Left ventricle myocardium inferior (tissue), 1 donor: ENCODE measurements at places on chromosomes 7 and 10.

DNA sequence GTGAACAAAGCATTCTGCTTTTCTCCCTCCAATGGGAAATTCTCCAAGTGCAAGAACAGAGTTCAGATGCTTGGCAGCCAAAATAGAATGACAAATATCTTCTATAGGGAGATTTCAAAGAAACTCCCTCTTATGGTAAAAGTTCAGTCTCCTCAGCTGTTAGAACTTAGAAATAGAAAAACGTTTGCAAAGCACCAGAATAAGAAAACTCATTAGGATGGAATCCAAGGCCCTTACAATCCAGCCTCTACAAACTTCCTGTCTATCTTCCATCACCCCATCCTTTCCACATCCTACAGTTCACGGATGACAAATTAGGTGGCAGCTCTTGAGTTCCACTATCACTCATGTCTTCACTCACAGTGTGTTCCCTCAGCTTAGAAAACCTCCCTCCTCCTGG lies 25.7 kb downstream of the FAM13C start:
- no peaks in the 10 kb centered on the region for H3K27me3 ChIP-seq
- no peaks in the 10 kb centered on the region for H3K36me3 ChIP-seq
- DNase-seq: no peak
- H3K4me3 ChIP-seq: no peak overlapping the region
- H3K27ac ChIP-seq: peak overlapping the region; percentile 78
- H3K4me1 ChIP-seq: peaks cover 24% of the 10 kb centered on the region

DNA sequence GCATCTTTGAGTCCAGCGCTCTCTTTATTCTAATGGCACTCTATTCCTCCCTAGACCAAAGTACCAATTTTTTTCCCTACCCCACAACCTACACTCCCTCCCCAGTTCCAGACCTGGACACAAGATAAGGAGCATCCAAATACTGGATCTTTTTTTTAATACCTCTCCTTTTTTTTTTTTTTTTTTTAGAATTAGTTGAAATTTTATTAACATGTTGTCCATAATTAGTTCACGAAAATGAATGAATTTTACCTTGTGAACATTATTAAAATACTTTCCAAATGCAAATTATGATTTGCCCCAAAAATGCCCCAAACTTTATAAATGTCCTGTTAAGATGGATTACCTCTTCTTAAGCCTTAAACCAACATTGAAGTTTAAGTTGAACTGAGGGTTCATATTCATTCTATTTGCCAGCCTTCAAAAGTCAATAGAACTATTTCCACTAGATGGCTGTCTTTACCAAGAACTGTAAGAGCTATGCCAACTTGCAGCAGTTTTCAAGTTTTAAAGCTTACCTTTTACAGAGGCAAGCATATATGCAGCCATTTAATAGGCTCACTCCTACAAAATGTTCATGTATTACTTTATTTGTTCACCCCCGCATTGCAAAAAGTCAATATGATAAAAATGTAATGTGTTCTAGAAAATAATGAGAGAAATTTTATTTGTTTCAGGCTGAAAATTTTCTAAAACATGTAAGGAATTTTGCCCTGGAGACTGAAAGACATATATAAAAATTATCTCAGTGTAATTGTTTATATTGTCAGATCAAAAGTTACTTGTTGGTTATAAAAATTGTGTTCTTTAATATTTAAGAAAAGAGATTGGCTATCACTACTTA lies 39.7 kb upstream of the TNKS2 start:
- H3K36me3 ChIP-seq: no peaks in the 10 kb centered on the region
- H3K27ac ChIP-seq: no peak overlapping the region
- no peak overlapping the region for H3K4me3 ChIP-seq
- no peaks in the 10 kb centered on the region for H3K4me1 ChIP-seq

DNA sequence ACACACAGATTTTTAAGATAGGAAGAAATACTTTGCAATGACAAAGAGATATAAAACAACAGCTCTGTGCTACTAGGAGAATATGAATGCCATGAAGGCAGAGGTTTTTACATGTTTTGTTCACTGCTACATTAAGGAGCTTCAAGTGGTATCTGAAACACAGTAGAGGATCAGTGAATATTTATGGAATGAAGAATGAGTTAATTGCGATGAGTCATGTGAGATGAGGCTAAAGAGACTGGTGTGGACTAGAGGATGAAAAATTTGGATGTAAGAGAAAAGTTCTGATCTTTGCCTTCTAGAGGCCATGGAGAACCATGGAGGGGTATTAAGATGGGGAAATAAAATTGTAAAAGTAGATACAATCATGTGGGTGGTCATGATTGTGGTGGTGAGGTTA lies 434.2 kb downstream of the PHTF2 start:
- DNase-seq: no peak
- no peak overlapping the region for H3K27ac ChIP-seq
- no peaks in the 10 kb centered on the region for H3K4me1 ChIP-seq
- no peak overlapping the region for H3K4me3 ChIP-seq
- H3K36me3 ChIP-seq: no peaks in the 10 kb centered on the region

DNA sequence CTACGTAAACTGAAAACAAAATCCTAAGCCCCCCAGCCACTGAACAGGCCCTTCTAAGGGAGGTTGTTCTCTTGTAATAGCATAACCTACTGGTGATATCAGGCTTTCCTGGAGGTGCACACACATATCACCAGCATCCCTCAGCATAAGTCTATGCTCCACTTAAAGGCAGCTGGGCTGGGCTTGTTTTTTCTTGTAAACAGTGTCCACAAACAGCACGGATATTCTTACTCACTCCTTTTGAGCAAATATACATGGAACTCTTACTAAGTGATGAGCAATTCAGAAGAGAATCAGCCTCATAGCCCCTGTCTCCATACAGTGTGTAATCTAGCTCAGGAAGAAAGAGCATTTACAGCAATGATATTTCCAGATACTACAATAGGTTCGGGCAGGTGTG lies 2.4 kb downstream of the LRIT1 start:
- no peak for DNase-seq
- no peak overlapping the region for H3K4me3 ChIP-seq
- H3K27me3 ChIP-seq: peaks cover 47% of the 10 kb centered on the region
- peaks cover 4% of the 10 kb centered on the region for H3K4me1 ChIP-seq
- H3K36me3 ChIP-seq: no peaks in the 10 kb centered on the region

- no peak overlapping the region for H3K4me3 ChIP-seq
- no peak overlapping the region for H3K27ac ChIP-seq
- H3K36me3 ChIP-seq: no peaks in the 10 kb centered on the region
- H3K27me3 ChIP-seq: no peaks in the 10 kb centered on the region
These were observed 8.8 kb downstream of the STK17A start for GRCh38 chr7:43591558-43592180.

GRCh38 chr10:71763352-71764127 lies 9.8 kb downstream of the VSIR start:
- DNase-seq: no peak
- no peak overlapping the region for H3K4me3 ChIP-seq
- peaks cover 91% of the 10 kb centered on the region for H3K4me1 ChIP-seq
- H3K27ac ChIP-seq: peak overlapping the region; percentile 99
- H3K36me3 ChIP-seq: peaks cover 41% of the 10 kb centered on the region

GRCh38 chr7:141133646-141134045 lies 59.8 kb downstream of the TMEM178B start:
- no peaks in the 10 kb centered on the region for H3K4me1 ChIP-seq
- no peaks in the 10 kb centered on the region for H3K36me3 ChIP-seq
- no peak overlapping the region for H3K4me3 ChIP-seq
- no peak for DNase-seq
- H3K27me3 ChIP-seq: no peaks in the 10 kb centered on the region
- H3K27ac ChIP-seq: no peak overlapping the region

DNA sequence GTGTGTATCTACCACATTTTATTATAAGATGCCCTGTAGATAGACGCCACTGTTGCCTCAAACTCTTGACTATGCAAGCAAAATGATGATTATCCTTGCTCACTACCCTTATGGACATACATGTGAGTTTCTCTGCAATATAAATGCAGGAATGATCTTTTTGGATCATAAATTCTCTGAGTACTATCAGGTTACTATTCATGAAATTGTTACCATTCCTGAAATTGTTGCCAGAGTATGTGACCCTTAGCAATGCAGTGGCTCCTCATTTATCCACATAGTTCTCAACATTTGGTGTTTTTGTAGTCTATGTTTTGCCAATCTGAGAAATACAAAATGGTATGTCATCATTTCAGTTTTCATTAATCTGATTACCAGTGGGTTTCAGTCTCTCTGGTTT lies 166.2 kb upstream of the FAM3C start:
- no peaks in the 10 kb centered on the region for H3K36me3 ChIP-seq
- DNase-seq: no peak
- H3K27me3 ChIP-seq: no peaks in the 10 kb centered on the region
- H3K4me1 ChIP-seq: no peaks in the 10 kb centered on the region
- H3K4me3 ChIP-seq: no peak overlapping the region

GRCh38 chr10:24206334-24206733 lies 2.6 kb upstream of the KIAA1217 start:
- H3K27ac ChIP-seq: peak overlapping the region; percentile 94
- H3K27me3 ChIP-seq: no peaks in the 10 kb centered on the region
- H3K36me3 ChIP-seq: no peaks in the 10 kb centered on the region
- H3K4me3 ChIP-seq: no peak overlapping the region
- no peak for DNase-seq

GRCh38 chr7:152464312-152465118 lies 28.7 kb upstream of the KMT2C start:
- peak overlapping the region; percentile 100 for H3K27ac ChIP-seq
- DNase-seq: peak; percentile 81
- H3K36me3 ChIP-seq: no peaks in the 10 kb centered on the region
- peak overlapping the region; percentile 99 for H3K4me3 ChIP-seq
- no peaks in the 10 kb centered on the region for H3K27me3 ChIP-seq

- H3K27ac ChIP-seq: no peak overlapping the region
- no peak for DNase-seq
- H3K36me3 ChIP-seq: no peaks in the 10 kb centered on the region
- H3K4me3 ChIP-seq: no peak overlapping the region
- peaks cover 54% of the 10 kb centered on the region for H3K27me3 ChIP-seq
These were observed 176.2 kb downstream of the PTPRN2 start for GRCh38 chr7:158411232-158411950.

DNA sequence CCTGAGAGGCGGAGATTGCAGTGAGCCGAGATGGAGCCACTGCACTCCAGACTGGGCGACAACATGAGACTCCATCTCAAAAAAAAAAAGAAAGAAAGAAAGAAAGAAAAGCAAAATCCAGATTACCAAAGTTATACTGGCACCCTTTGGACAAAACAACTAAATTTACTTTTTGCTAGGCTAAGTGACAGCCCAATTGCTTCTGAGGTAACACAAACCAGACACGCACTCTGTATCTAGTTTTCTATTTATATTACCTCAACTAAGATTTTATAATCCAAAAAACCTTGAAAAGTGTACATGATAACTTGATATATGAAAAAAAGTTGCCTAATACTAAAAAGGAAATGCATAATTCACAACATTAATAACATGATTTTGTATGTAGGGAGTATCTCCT lies 12.9 kb downstream of the UBE2H start:
- no peaks in the 10 kb centered on the region for H3K27me3 ChIP-seq
- peaks cover 25% of the 10 kb centered on the region for H3K36me3 ChIP-seq
- no peak for DNase-seq

DNA sequence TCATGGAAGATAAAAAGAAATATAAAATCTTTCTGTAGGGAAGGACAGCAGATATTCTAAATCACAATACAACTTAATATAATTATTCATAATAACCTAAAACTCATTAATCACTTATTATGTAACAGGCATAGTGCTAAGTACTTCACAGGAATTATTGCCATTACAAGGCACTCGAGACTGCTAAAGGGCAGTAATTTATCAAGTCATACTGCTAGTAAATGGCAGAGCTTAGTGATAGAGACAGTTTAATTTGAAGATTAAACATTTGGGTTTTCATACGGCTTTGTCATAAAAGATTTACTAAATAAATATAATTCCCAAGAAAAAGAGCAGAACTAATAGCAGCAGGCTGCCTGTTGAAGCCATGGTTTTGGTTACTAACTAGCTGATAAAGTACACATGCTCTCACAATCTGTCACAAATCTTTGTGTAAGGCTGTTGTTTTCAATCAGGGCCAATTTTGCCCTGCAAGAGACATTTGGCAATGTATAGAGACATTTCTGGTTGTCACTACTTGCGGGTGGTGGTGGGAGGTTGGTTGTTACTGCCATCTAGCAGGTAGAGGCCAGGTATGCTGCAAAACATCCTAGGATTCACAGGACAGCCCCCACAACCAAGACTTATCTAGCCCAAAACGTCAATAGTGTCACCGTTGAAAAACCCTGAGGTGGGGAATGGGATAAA lies 233.3 kb upstream of the CACNA2D1 start:
- peaks cover 9% of the 10 kb centered on the region for H3K4me1 ChIP-seq
- H3K27ac ChIP-seq: no peak overlapping the region
- H3K4me3 ChIP-seq: no peak overlapping the region
